ENCODE measurements at places on chromosomes 6 and 20. TPM values are rescaled to one million over a fixed set of nuclear protein-coding genes. Genes with fewer than 3 reads are reported as not detected.

DNA sequence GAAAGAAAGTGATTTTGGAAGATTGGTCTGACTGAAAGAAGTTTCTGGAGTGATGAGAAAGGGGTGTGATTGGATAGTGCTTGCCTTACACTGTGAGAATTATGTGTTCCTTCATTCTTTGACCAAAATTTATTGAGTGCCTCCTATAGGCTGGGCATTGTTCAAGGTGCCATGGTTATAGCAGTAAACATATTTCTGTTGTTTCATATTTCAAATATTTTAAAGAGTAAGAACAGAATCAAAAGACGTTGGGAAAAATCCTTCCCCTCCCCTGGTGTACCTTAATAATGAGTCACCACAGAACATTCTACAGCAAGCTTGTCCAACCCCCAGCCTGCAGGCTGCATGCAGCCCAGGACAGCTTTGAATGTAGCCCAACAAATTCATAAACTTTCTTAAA, 78.6 kb downstream of the GCLC start:
- no peak for DNase-seq
- no peaks in the 10 kb centered on the region for H3K27me3 ChIP-seq
- H3K27ac ChIP-seq, result peak overlapping the region; percentile 85
- H3K4me1 ChIP-seq, result no peaks in the 10 kb centered on the region
- H3K36me3 ChIP-seq, result no peaks in the 10 kb centered on the region
- no peak overlapping the region for H3K4me3 ChIP-seq

NRN1 gene
- total RNA-seq, result 8.9 TPM

RAB44 gene
- 0.29 TPM for total RNA-seq

COL12A1 gene
- total RNA-seq, result 90.9 TPM

DNA sequence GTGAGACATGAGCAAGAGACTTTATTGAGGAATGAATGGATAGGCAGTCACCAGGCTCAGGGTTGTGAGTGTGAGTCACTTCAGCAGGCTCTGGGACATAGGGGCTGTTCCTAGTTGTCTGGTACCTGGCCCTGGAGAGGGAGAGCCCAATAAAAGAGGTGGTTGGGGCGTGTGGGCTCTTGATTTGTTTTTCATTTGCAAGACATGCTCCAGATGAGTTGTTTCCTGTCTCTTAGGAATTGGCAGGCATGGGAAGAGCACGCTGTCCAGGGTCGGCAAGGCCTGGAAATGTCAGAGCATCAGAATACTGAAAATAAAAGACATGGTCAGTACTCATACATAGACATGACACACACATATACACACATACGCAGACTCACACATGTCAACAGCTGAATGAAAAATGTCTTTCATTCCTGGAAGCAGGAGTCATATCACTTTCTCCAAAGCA, 166.3 kb upstream of the SULF2 start:
- no peak overlapping the region for H3K4me3 ChIP-seq
- no peak overlapping the region for H3K27ac ChIP-seq

STAU1 gene
- total RNA-seq, result 85.2 TPM

MLN gene
- total RNA-seq, result not detected

SAMHD1 gene
- 380 TPM for total RNA-seq

C6orf58 gene
- not detected for total RNA-seq

ALDH5A1 gene
- total RNA-seq, result 6.4 TPM

DNA sequence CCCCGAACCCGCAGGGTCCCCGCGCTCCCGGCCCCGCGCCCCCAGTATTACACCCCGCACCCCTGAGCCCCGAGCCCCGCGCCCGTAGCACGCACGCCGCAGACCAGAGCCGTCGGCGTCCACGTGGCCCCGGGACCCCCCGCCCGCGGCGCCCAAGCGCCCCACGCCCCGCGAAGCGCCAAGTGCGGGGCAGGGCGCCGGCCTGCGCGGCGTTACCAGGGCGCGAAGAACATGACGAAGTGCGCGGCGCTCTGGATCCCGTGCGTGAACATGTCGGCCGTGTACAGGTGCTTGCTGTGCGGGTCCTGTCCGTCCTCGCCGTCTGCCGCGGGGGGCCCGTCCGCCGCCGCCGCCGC, 312 bp downstream of the TXNDC5 start:
- no peaks in the 10 kb centered on the region for H3K36me3 ChIP-seq
- H3K4me1 ChIP-seq, result no peaks in the 10 kb centered on the region
- H3K27ac ChIP-seq, result peak overlapping the region; percentile 83
- no peak for DNase-seq

DNA sequence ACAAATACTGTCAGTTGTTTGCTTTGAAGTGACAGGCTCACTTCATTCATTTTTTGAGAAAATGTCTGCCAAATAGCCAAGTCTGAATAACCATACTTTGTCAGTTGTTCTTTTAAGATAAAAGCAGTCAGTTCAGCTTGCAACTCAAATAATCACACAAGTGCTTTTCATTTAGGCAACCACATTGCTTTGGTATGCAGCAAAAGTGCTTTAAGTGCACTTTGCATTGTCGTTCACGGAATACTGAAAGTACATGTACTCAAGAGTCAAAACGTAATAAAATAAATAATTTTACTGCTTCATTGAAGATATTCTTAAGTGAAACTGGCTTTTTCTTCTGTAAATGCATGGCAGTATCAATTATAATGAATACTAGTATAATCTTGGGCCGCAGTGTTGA, 107.2 kb downstream of the MMS22L start:
- DNase-seq, result no peak
- H3K4me1 ChIP-seq, result no peaks in the 10 kb centered on the region
- H3K36me3 ChIP-seq, result no peaks in the 10 kb centered on the region
- no peak overlapping the region for H3K27ac ChIP-seq

DNA sequence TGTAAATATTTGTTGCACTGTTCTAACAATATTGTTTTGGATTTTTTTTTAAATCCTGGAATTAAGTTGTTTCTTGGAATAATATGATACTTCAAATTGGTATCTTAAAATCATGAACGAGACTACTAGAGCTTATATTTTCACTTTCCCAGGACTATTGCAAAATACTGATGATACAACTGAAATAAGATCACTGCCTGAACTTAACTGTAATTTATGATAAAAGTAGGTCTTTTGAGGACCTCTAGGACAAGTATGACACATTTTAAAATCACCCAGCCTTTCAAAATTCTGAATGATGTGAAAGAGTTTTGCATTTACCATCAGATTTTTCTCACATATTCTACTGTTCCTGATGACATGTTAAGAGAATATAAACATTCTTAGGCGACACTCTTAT, 8.6 kb upstream of the UBE2J1 start:
- H3K4me3 ChIP-seq, result no peak overlapping the region
- DNase-seq, result no peak
- H3K4me1 ChIP-seq, result no peaks in the 10 kb centered on the region

PKIB gene
- 1.6 TPM for total RNA-seq

DNA sequence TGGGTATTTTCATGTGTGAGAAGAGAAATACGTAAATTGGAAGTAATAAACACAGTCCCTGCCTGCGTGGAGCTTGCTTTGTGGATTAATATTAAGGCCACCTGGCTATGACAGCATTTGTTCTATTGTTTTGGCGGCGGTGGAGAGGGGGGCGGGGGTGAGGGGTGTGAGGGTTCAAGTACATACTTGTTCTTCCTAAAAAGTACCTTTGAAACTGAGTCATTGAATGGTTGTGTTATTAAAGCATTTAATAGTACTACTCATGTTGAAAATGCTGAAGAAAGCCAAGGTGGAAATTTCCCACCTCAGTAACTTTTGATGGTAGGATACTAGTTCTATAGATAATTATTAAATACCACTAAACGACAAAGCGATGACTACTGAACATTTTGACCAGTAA, 95.0 kb downstream of the FOXC1 start:
- H3K4me3 ChIP-seq, result no peak overlapping the region
- no peaks in the 10 kb centered on the region for H3K36me3 ChIP-seq
- no peaks in the 10 kb centered on the region for H3K27me3 ChIP-seq
- no peak for DNase-seq

SAPCD1 gene
- total RNA-seq, result not detected

DNA sequence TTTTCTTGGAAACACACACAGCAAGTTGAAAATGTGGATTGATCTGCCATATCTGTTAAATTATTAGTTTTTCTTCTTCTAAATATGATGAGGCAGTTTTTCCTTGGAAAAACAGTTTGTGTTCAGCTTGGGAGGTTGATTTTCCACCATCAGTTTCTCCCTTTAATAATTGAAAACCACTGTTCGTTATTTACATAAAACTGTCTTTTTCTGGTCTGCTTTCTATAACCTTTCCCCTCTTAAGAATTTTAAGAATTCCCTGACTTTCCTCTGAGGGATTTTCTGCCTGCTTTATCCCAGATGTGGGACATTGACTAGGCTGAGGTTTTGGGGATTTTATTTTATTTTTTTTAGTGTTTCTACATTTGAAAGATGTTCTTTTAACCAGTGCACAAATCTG, 27.2 kb downstream of the DSE start:
- H3K4me1 ChIP-seq, result no peaks in the 10 kb centered on the region
- no peaks in the 10 kb centered on the region for H3K36me3 ChIP-seq
- DNase-seq, result no peak
- H3K4me3 ChIP-seq, result no peak overlapping the region

PLCB1 gene
- total RNA-seq, result 30.5 TPM

- H3K27me3 ChIP-seq, result no peaks in the 10 kb centered on the region
- no peak overlapping the region for H3K4me3 ChIP-seq
- H3K27ac ChIP-seq, result no peak overlapping the region
- DNase-seq, result no peak
Measured at GRCh38 chr6:167293088-167293589, 2.0 kb downstream of the UNC93A start.

DNA sequence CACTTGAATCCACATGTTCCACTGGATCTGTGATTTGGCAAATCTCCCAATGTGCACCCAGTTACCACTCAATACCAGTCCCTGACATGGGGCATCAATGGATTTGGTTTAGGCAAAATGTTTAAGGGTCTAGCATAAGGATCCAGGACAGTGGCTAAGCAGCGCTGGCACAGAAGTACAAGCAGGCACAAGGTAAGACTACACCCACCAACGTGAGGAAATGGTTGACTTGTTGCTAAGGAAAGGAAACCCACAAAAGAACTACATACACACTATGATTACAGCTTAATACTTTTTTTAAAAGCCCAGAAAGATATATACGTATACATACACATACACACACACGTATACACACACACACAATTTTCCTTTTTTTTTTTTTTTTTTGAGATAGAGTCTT, 79.0 kb downstream of the DNAAF9 start:
- H3K4me3 ChIP-seq, result no peak overlapping the region
- H3K27me3 ChIP-seq, result no peaks in the 10 kb centered on the region
- no peaks in the 10 kb centered on the region for H3K4me1 ChIP-seq

SLC17A3 gene
- total RNA-seq, result not detected

MEP1A gene
- 1.3 TPM for total RNA-seq

GRCh38 chr6:108581237-108581931, 20.7 kb downstream of the FOXO3 start:
- no peak overlapping the region for H3K4me3 ChIP-seq

CD40 gene
- total RNA-seq, result 11.7 TPM

OXT gene
- total RNA-seq, result 4.5 TPM

DNA sequence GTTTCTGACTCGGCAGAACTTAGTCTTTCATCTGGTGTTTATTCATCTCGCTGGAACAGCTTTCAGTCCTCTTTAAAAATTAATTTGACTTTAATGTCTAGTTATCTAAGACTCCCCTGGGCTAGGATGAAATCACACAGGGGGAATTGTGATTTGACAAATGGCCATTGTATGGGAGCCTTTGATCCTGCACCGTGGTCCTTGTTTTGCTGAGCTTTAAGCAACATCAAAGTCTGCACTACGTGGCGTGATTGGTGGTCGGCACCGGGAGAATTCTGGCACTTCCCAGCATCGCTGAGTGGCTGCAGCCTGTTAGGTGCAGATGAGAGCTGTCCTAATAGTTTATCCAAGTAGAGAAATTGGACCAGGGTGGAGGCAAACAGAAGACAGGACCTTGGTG, 146.9 kb downstream of the TBC1D7 start:
- H3K4me3 ChIP-seq, result no peak overlapping the region
- DNase-seq, result no peak
- H3K27ac ChIP-seq, result no peak overlapping the region
- H3K4me1 ChIP-seq, result no peaks in the 10 kb centered on the region

- no peak overlapping the region for H3K4me3 ChIP-seq
- H3K27ac ChIP-seq, result no peak overlapping the region
- DNase-seq, result no peak
- H3K36me3 ChIP-seq, result no peaks in the 10 kb centered on the region
- H3K27me3 ChIP-seq, result no peaks in the 10 kb centered on the region
- H3K4me1 ChIP-seq, result no peaks in the 10 kb centered on the region
Measured at GRCh38 chr6:148842296-148843019, 95.6 kb downstream of the UST start.

DNA sequence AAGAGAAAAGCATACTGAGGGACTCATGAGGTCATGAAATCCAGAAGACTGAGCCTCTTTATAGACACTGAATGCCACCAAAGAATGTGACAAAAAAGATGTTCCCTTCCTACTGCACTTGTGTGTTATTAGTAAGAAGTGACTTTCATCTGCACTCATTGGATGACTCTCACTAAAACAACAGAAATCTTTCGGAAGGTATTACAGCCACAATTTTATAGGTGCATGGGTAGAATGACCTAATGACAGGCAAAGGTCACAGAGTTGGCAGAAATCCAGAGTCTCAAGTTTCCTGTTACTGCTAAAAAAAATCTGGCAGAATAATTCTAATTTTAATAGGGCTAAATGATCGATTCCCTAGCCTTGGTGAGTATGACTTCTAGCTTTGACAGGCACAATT, 13.3 kb downstream of the PKHD1 start:
- H3K27ac ChIP-seq, result no peak overlapping the region
- no peaks in the 10 kb centered on the region for H3K36me3 ChIP-seq
- H3K4me3 ChIP-seq, result no peak overlapping the region
- H3K4me1 ChIP-seq, result no peaks in the 10 kb centered on the region

HCRTR2 gene
- total RNA-seq, result not detected

- no peaks in the 10 kb centered on the region for H3K4me1 ChIP-seq
- DNase-seq, result no peak
- no peak overlapping the region for H3K27ac ChIP-seq
- H3K4me3 ChIP-seq, result no peak overlapping the region
- H3K36me3 ChIP-seq, result no peaks in the 10 kb centered on the region
- no peaks in the 10 kb centered on the region for H3K27me3 ChIP-seq
Measured at GRCh38 chr20:54063992-54064676, 6.3 kb downstream of the BCAS1 start.

DNA sequence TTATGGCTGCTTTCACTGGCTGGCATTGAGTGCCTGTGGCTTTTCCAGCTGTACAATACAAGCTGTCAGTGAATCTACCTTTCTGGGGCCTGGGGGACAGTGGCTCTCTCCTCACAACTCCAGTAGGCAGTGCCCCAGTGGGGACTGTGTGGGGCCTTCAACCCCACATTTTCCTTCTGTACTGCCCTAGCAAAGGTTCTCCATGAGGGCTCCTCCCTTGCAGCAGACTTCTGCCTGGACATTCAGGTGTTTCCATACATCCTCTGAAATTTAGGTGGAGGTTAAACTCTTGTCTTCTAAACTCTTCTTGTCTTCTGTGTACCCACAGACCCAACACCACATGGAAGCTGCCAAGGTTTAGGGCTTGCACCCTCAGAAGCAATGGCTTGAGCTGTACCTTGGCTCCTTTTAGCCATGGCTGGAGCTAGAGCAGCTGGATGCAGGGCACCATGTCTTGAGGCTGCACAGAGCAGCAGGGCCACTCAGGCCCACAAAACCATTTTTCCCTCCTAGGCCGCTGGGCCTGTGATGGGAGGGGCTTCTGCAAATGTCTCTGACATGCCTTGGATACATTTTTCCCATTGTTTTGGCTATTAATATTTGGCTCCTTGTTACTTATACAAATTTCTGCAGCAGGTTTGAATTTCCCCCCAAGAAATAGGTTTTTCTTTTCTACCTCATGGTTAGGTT, 9.6 kb downstream of the PEX7 start:
- no peaks in the 10 kb centered on the region for H3K36me3 ChIP-seq
- no peak for DNase-seq
- no peak overlapping the region for H3K27ac ChIP-seq
- H3K27me3 ChIP-seq, result no peaks in the 10 kb centered on the region

Measured in breast epithelium (tissue), 4 donors.